ENCODE measurements at places on chromosomes 7 and 10.

- DNase-seq: peak; percentile 21
Measured at GRCh38 chr10:95560278-95561176, 644 bp downstream of the SORBS1 start.

- DNase-seq: peak; percentile 99
Measured at GRCh38 chr10:118501637-118502440, 93.6 kb downstream of the PRLHR start.

GRCh38 chr10:72930276-72930675 is 24.3 kb downstream of the PLA2G12B start:
- DNase-seq: no peak

- no peak for DNase-seq
Measured at GRCh38 chr10:43573250-43574000, 991 bp downstream of the ZNF239 start.

DNA sequence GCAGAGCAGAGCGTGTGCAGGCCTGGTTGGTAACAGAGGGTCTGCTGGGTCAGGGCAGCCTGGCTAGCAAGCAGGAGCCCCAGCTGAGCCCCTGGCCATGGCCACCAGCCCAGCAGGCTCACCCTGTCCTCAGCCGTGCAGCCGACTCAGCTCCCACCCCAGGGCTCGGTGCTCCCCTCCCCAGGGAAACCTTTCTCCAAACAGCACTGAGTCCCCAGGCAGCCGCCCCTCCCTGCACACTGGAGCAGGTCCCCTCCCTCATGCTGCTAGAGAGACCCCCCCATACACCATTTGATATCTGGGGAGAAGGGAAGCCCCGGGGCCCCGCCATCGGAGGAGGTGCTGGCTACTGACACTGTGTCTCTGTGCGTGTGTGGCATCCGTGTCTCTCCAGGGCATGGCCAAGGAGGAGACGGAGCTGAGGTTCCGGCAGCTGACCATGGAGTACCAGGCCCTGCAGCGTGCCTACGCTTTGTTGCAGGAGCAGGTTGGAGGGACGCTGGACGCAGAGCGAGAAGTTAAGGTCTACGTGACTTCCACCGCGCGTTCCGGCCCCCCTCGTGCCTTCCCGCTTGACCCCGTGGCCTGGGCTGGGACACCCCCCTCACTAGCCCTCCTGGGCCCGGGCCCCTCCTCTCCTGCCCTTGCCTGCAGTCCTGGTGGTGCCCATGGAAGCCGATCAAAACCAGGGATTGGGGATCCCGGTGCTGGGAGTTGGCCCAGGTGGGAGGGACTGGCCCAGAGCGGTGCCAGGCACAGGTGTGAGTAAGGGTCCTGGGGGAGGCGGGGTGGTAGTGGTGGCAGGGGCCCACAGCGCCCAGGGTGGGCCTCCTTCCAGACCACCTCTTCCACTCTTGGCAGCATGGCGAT is 45.0 kb upstream of the DPYSL4 start:
- DNase-seq: no peak

GRCh38 chr7:106012935-106013439 is 49.9 kb downstream of the CDHR3 start:
- no peak for DNase-seq

DNA sequence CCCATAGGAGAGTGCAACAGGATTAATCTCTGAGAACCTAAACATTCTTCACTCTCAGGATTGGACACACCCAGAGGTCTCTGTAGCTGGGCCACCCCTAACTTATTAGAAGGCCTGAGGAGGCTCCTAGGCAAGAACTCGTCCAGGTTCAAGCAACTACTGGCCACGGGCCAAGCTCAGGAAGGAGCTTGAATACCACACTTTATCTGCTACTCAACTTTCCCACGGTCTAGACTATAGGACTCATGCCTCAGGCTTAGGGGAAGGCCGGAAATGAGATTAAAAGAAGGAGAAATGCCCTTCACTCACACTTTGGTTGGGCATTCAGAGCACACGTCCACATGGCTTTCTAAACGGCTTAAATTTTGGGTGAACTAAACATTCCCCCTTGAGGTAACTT is 142.8 kb upstream of the PHYHIPL start:
- DNase-seq: peak; percentile 47

- peak; percentile 74 for DNase-seq
Measured at GRCh38 chr10:6309816-6310215, 107.1 kb downstream of the PFKFB3 start.

- peak; percentile 61 for DNase-seq
Measured at GRCh38 chr7:3244241-3244814, 56.7 kb upstream of the SDK1 start.

DNA sequence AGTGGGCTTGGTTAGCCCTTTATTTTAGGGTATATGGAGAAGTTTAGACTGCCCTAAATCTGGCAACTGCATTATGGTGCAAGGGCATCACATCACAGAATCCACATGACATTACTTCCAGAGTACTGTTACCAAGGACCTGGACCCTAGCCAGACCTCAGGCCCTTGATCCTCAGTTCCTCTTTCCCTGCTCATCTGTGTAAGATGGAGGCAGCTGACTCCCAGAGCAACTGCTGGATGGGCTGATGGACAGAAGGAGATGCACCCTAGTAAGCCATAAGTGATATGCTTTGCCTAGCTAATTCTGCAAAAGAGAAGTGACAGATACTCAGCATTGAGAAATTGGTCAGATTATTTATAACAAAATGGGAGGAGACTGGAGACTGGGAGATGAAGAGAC is 131.7 kb downstream of the DYNC1I1 start:
- no peak for DNase-seq

DNA sequence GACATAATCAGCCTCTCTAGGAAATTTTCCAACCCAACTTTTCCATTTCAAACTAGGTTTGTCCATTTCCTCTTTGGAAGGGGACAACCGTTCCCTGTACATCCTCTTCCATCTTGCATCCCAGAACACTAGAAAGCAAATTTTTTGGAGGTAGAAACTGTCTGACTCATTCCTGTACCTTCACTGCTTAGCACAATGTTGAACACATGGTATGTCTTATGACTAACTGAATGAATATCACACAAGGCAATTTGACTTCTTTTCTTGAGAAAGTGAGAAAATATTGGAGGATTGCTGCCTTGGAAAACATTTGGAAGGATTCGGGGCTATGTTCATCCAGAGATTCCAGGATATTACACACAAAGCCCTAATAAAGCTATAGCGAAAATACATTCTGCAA is 289.1 kb downstream of the FGFR2 start:
- DNase-seq: peak; percentile 75

- no peak for DNase-seq
Measured at GRCh38 chr10:114635797-114636550, 22.1 kb downstream of the ABLIM1 start.

Data from epithelial cell of esophagus (primary cell).